Thyroid gland (tissue), 4 donors: ENCODE measurements at places on chromosomes 3 and 15. TPM values are rescaled to one million over a fixed set of nuclear protein-coding genes. Genes with fewer than 3 reads are reported as not detected.

HCN4 gene
- not detected for total RNA-seq

- H3K4me3 ChIP-seq, result peak overlapping the region; percentile 38
- H3K27ac ChIP-seq, result no peak overlapping the region
- H3K4me1 ChIP-seq, result peaks cover 15% of the 10 kb centered on the region
- no peaks in the 10 kb centered on the region for H3K36me3 ChIP-seq
- DNase-seq, result peak; percentile 39
- H3K27me3 ChIP-seq, result no peaks in the 10 kb centered on the region
Observed at GRCh38 chr3:182682263-182683241, 110.8 kb upstream of the ATP11B start.

DNA sequence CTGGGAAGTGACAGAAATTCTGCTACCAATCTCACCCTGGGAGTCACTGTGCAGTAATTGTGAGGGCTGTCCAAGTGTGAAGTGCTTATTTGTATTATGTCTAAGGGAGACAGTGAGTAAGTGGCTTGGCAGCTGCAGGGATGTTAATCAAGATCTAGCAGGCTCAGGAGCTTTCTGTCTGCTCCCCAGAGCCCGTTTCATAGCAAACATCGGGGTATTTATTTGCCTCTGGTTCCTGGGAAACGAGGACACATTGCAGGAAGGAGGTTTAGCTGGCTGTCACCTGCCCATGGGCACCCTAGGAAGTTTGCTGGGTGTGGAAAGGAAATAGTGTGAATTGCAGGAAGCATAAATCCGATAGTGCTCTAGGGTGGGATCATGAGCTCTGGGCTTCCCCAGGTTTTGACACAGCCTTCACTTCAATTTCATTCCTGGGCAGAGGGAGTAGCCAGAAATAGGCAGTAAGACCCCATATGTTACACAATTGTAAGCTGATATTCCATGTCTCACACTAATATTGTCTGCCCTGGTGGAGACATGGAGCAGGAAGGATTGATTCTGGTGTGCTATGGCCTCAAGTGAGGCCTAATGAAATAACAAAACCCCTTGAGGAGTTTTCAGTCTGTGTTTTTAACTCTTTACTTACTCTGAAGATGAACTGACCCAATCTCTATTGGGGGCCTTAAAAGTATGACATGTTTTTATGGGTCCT is 74.1 kb upstream of the MITF start:
- no peak overlapping the region for H3K4me3 ChIP-seq
- H3K4me1 ChIP-seq, result peaks cover 27% of the 10 kb centered on the region
- no peaks in the 10 kb centered on the region for H3K27me3 ChIP-seq
- H3K27ac ChIP-seq, result peak overlapping the region; percentile 18

GRCh38 chr3:179015551-179016020 is 56.0 kb downstream of the ZMAT3 start:
- no peak overlapping the region for H3K4me3 ChIP-seq
- peak; percentile 28 for DNase-seq
- H3K4me1 ChIP-seq, result peaks cover 5% of the 10 kb centered on the region
- no peak overlapping the region for H3K27ac ChIP-seq
- no peaks in the 10 kb centered on the region for H3K36me3 ChIP-seq

DNA sequence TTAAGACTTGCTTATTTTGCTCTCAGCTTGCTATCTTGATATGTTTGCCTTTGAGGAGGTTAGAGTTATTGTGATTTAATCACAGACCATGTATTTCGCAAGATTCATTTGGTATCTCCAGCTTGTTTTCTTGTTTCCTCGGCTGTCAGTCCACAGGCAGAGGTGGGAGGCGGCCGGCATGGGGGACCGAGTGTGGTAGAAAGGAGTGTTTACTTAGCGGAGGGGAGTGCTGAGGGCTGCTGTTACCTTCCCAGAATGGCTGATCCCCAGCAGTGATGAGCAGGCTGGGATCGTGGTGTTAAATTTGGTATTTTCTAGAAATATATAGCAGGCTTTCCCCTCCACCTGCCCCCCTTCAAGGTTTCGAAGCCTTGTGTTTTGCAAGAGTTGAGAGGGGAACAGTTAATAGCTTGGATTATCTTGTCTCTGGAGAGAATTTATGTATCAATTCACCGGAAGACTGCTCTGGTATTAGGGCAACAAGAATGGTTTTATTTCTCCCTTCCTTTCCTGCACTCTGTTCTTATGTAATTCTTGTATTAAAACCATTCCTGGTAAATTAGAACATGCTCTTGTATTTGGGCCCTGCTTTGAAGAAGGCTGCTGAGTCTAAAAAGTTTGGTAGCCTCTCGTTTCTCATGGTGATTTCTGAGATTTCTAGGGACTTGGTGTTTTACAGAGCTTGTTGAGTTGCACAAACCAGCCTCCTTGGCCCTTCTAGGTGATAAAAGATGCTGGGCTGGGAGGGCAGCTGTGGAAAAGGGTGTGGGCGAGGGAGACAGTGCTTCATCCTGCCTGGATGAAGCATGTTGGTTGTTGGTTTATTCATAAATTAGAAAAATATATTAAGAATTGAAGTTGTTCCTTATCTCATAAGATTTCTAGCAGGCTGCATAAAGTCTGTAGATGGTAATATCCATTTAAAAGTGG is 151.4 kb downstream of the IGF1R start:
- peaks cover 55% of the 10 kb centered on the region for H3K4me1 ChIP-seq
- peak; percentile 41 for DNase-seq
- no peaks in the 10 kb centered on the region for H3K36me3 ChIP-seq
- no peaks in the 10 kb centered on the region for H3K27me3 ChIP-seq
- peak overlapping the region; percentile 16 for H3K27ac ChIP-seq

GRCh38 chr3:146125951-146126350 is 35.0 kb downstream of the PLOD2 start:
- peak overlapping the region; percentile 64 for H3K27ac ChIP-seq
- no peaks in the 10 kb centered on the region for H3K36me3 ChIP-seq
- DNase-seq, result no peak

ALDH1A3 gene
- 17.9 TPM for total RNA-seq

DNA sequence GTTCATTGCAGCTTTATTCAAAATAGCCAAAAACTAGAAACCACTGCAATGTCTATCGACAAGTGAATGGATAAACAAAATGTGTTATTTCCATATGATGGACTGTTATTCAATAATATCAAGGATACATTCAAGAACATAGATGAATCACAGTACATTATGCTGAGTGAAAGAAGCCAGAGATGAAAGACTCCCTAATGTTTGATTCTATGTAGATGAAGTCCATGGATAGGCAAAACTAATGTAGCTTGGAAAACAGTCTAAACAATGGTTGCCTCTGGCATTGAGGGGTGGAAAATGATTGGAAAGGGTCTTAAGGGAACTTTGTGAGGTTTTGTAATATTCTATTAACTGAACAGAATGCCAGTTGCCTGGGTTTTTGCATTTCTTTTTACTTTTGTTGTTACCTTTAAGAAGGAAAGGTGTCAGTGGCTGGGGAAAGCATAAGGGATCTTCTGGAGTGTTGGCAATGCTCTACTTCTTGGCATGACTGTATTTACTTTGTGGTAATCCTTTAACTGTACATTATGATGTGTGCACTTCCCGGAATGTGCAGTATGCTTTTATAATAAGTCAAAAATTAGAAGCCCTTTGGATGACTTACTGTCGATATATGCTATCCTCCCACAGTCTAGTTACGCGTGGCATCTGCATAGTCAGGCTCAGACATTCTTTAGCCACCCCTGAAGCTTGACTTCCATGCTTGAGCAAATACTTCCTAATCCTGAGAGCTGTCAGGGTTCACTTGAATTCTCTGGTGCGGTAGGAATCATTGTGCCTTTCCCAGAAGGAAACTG is 20.5 kb upstream of the ATP10A start:
- H3K36me3 ChIP-seq, result no peaks in the 10 kb centered on the region
- no peak overlapping the region for H3K4me3 ChIP-seq
- peaks cover 21% of the 10 kb centered on the region for H3K4me1 ChIP-seq
- peak overlapping the region; percentile 20 for H3K27ac ChIP-seq

DNA sequence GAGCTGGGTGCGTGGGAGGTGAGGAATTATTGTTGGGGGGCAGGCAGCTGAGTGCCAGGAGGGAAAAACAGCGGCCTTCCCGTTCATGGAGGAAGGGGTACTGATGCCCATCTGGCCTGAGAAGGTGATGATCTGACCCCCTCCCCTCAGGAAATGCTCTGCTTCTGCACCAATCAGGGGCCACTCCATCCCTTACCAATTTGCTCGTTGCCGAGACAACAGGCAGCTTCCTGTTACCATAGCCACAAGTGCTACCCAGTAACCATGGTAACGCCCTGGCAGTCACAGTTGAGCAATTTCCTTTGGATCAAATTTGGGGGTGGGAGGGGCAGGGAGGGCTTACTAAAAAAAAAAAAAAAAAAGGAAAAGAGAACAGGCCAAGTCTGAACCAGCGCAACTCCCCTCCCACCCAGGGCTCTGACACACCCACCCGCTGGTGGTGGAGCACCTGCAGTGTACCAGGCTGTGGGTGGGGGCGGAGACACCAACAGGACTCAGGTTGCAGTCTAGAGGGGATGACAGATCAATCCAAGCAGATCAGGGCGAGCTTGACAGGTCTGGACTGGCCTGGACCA is 13.7 kb downstream of the CELF6 start:
- no peak overlapping the region for H3K27ac ChIP-seq
- no peaks in the 10 kb centered on the region for H3K27me3 ChIP-seq
- DNase-seq, result no peak

CELSR3 gene
- 0.54 TPM for total RNA-seq

DNA sequence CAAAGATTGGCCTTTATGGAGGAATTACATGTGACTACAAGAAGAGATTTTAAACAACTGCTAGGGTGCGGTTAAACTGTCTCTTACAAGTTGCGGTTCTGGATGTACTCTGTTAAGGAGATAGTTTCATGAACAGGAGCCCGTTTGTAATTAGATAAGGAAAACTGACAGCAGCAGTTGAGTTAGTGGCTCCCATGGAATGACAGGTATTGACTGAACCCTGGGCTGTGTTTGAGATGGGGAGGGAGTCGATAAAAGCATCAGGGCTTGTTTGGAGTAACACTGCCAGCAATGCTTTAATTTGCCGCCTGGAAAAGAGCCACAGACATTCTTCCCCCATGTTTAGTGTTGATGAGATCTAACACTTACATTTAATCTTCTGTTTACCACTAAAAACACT is 139.9 kb downstream of the ROBO2 start:
- DNase-seq, result no peak
- no peaks in the 10 kb centered on the region for H3K4me1 ChIP-seq
- H3K4me3 ChIP-seq, result no peak overlapping the region
- no peak overlapping the region for H3K27ac ChIP-seq
- H3K36me3 ChIP-seq, result no peaks in the 10 kb centered on the region

DNA sequence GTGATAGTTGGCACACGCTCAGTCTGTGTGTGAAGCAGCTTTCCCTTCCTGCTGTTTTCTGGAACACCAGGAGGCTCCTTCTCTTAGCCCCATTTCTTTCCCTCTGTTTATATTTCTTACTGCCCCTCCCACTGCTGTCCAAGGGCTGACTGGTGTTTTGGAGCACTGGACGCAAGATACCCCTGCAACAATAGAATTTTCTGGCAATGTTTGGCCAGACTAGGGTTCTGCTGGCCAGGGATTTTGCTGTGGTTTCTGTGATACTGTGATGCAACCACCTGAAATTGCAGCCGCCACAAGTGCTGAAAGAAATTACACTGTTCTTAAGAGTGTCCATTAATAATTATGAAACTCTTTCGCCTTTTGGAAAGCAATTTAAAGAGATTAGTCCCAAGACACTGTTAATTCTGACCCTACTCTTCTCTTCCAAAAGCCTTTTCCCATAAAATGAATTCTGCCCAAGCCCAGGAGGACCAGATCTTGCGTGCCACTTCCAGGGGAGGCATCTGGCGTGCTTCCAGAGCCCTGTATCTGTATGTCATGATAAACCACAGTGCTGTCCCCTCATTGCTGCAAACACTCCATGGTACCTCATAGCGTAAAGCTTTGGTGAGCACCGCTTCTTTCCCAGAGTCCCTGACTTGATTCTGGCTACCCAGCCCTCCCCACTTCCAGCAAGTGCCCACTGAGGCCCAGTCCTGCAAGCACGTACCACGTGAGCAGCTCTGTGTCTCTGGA is 159.4 kb upstream of the CHRM5 start:
- no peaks in the 10 kb centered on the region for H3K36me3 ChIP-seq
- no peaks in the 10 kb centered on the region for H3K27me3 ChIP-seq
- no peak overlapping the region for H3K4me3 ChIP-seq
- no peaks in the 10 kb centered on the region for H3K4me1 ChIP-seq
- no peak for DNase-seq

- H3K27ac ChIP-seq, result no peak overlapping the region
- H3K36me3 ChIP-seq, result no peaks in the 10 kb centered on the region
- H3K4me3 ChIP-seq, result no peak overlapping the region
- no peak for DNase-seq
- peaks cover 15% of the 10 kb centered on the region for H3K4me1 ChIP-seq
Observed at GRCh38 chr15:64930019-64930652, 18.4 kb downstream of the ANKDD1A start.

GRAMD2A gene
- 26.9 TPM for total RNA-seq

GRCh38 chr15:78362716-78363380 is 22.7 kb downstream of the CRABP1 start:
- H3K4me1 ChIP-seq, result no peaks in the 10 kb centered on the region
- H3K27me3 ChIP-seq, result no peaks in the 10 kb centered on the region

DNA sequence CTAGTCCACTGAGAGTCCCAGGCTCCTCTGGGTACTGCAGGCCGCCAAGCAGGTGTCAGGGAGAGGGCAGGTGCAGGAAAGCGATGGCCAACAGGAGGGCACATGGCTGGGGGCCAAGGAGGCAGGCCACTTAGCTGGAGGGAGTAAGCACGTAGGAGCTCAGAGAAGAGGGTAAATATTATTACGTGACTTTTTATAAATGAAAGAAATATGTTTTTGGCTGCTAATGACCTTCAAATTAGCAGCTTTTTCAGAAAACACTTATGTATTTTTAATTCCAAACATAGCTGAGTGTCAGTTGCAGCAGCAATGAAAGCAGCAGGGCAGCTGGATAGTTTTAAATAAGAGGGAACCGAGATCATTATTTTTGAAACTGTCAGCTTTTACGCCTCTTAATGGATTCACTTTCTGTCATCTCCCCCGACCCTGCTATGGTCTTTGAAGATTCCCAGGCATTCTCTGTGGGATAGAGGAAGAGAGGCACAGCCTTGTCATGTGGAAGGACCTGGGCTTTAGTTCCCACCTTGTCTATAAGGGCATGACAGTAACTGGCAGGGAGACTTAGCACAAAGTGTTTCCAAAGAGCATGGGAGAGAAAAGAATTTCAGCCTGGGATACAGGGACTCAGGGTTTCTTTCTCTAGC is 477.1 kb downstream of the EPHB1 start:
- H3K27ac ChIP-seq, result no peak overlapping the region
- no peaks in the 10 kb centered on the region for H3K27me3 ChIP-seq
- peak; percentile 77 for DNase-seq
- H3K4me3 ChIP-seq, result no peak overlapping the region

DNA sequence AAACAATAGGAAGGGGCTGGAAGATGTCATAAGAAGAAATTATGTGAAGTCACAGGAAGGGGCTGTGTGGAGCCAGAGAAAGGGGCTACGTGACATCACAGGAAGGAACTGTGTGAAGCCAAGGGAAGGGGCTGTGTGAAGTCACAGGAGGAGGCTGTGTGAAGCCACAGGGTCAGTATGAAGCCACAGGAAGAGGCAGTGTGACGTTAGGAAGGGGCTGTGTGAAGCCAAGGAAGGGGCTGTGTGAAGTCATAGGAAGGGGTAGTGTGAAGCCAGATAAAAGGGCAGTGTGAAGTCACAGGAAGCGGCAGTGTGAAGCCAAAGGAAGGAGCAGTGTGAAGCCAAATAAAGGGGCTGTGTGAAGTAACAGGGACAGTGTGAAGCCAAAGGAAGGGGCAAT is 32.5 kb downstream of the GASK1A start:
- no peak overlapping the region for H3K27ac ChIP-seq
- no peaks in the 10 kb centered on the region for H3K4me1 ChIP-seq
- no peak overlapping the region for H3K4me3 ChIP-seq
- H3K27me3 ChIP-seq, result no peaks in the 10 kb centered on the region
- H3K36me3 ChIP-seq, result no peaks in the 10 kb centered on the region
